ENCODE measurements at places on chromosomes 16 and 17. TPM values are rescaled to one million over a fixed set of nuclear protein-coding genes. Genes with fewer than 3 reads are reported as not detected.

DNA sequence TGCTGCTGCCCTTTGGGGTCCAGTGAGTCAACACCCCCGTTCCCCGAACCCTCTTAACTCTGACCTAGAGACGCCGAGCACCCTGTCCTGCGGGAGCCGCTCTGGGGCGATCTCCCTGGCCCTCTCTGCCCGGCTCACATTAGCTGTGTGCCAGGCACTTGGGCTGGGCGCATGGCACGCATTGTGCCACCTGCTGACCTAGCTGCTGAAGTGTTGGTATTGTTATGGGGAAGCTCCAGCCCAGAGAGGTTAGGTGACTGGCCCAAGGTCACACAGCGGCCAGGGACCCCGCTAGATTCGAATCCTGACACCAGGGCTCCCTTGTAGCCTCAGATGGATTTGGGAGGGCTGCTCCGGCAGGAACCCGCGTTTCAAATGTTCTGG, 1.1 kb downstream of the HSD17B1 start:
- peak; percentile 28 for ATAC-seq
- H3K27me3 ChIP-seq, result no peaks in the 10 kb centered on the region
- peak overlapping the region; percentile 89 for H3K4me3 ChIP-seq
- peak overlapping the region; percentile 92 for H3K27ac ChIP-seq
- peaks cover 5% of the 10 kb centered on the region for H3K4me1 ChIP-seq

DNA sequence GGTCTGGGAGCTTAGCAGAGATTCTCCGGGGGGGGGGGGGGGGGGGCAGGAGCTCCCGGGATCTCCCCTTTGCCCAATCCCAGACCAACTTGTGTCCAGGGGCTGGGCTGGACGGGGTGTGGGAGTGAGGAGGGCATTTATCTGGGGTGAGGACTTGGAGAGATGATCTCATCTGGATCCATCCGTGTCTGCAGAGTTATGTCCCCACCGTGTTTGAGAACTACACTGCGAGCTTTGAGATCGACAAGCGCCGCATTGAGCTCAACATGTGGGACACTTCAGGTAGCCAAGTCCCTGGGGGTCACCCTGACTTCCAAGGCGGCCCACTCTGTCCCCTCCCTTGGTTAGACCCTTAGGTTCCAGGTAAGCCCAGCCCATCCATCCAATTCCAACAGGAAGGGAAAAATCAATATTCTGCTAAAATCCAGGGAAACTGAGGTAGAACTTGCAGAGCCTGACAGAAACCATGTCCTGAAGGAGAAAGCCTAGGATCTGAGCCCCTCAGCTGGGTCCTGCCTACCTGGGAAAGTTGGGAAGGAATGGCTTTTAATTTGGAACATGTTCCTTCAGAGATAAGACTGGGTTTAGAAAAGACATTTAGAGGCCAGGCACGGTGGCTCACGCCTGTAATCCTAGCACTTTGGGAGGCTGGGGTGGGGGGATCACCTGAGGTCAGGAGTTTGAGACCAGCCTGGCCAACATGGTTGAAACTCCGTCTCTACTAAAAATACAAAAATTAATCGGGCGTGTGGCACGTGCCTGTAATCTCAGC, 921 bp downstream of the RND2 start:
- no peaks in the 10 kb centered on the region for H3K27me3 ChIP-seq
- no peak overlapping the region for H3K27ac ChIP-seq
- no peak for ATAC-seq
- H3K36me3 ChIP-seq, result no peaks in the 10 kb centered on the region
- peaks cover 6% of the 10 kb centered on the region for H3K4me1 ChIP-seq

DNA sequence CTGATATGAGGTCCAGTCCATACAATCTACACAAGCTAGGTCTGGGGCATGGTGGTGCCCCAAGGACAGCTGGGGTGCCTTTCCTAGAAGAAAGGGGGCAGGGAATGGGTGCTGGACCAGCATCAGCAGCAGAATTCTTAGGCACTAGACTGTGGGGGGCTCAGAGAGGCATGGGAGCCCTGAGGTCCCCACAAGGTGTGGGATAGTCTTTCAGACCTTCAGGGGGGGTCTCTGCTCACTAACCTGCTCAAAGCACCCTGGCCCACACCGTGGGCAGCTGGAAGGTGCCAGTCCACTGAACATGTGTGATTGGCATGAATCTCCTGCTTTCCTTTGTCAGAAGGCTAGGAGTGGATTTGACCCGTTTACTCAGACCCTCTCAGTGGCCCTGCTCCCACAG, 26.1 kb upstream of the C16orf78 start:
- H3K4me3 ChIP-seq, result no peak overlapping the region
- ATAC-seq, result no peak
- H3K4me1 ChIP-seq, result peaks cover 7% of the 10 kb centered on the region
- H3K36me3 ChIP-seq, result no peaks in the 10 kb centered on the region
- H3K27ac ChIP-seq, result no peak overlapping the region

SCNN1G gene
- not detected for total RNA-seq

GRCh38 chr17:43389046-43389947, 9.5 kb upstream of the ARL4D start:
- H3K4me1 ChIP-seq, result peaks cover 12% of the 10 kb centered on the region
- ATAC-seq, result peak; percentile 75
- peak overlapping the region; percentile 89 for H3K4me3 ChIP-seq
- H3K27me3 ChIP-seq, result no peaks in the 10 kb centered on the region
- peaks cover 6% of the 10 kb centered on the region for H3K36me3 ChIP-seq

GRCh38 chr17:12952012-12952411, 65.8 kb downstream of the ELAC2 start:
- no peaks in the 10 kb centered on the region for H3K36me3 ChIP-seq
- H3K4me3 ChIP-seq, result no peak overlapping the region
- peaks cover 12% of the 10 kb centered on the region for H3K27me3 ChIP-seq
- H3K27ac ChIP-seq, result no peak overlapping the region
- ATAC-seq, result no peak

GRCh38 chr17:1144162-1144561, 35.6 kb downstream of the ABR start:
- no peaks in the 10 kb centered on the region for H3K36me3 ChIP-seq
- no peak overlapping the region for H3K4me3 ChIP-seq
- no peak overlapping the region for H3K27ac ChIP-seq
- no peaks in the 10 kb centered on the region for H3K4me1 ChIP-seq

DNA sequence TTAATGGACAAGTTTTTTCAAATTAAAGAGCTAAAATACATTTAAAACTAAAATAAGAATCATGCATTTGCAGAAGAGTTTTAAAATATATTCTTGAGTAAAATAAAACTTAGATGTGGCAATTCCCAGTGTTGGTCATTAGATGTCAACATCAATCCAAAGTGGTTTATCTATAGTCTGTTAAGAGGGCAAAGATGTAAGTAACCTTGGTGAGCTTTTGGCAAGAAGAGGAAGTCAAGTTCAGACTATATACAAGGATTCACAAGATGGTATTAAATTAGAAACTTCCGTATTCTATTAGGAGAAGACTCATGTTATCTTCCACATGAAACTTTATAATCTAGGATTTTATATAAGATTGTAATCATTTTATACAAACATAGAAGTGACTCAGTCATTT, 73.1 kb downstream of the CEP95 start:
- peaks cover 64% of the 10 kb centered on the region for H3K36me3 ChIP-seq
- ATAC-seq, result no peak
- H3K27ac ChIP-seq, result peak overlapping the region; percentile 95
- peaks cover 24% of the 10 kb centered on the region for H3K4me1 ChIP-seq
- no peaks in the 10 kb centered on the region for H3K27me3 ChIP-seq

DNA sequence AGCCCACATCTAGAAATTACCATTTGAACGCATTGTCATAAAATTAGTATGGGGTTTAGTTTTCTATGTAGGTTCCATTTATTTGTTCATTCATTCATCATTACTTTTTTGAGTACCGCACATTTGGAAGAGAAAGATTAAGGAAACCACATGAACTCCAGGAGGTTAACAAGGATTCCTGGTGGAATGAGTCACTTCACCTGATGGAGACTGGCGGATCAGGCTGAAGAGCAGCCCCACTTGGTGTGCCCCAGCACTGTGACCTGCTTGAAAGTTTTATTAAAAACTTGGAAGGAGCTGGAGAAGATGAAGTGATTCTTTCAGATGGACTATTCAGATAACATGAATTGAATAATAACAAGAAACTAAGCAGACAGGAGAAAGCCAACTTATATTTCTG, 293.6 kb upstream of the CDH11 start:
- no peak for ATAC-seq
- no peak overlapping the region for H3K4me3 ChIP-seq
- H3K27ac ChIP-seq, result no peak overlapping the region
- H3K27me3 ChIP-seq, result no peaks in the 10 kb centered on the region

DNA sequence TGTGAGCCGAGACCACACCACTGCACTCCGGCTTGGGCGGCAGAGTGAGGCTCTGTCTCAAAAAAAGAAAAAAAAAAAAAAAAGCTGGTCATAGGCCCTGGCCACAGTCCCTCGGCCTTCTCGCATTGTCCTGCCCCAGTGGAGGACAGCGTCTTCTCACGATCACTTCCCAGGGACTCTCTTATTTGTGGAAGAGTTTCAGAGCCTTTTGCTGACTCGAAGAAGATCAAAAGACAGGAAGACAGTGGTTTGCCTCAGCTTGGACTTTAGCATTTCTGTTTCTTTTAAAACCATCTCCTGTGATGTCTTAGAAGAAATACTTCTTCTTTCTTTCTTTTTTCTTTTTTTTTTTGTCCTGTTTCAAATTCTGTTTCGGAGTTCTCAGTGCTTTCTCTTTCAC, 210.0 kb downstream of the FTO start:
- H3K4me3 ChIP-seq, result no peak overlapping the region
- H3K27me3 ChIP-seq, result no peaks in the 10 kb centered on the region
- no peak for ATAC-seq
- H3K27ac ChIP-seq, result peak overlapping the region; percentile 60
- no peaks in the 10 kb centered on the region for H3K36me3 ChIP-seq

GRIN2C gene
- 0.65 TPM for total RNA-seq

LITAFD gene
- total RNA-seq, result not detected

SPATA22 gene
- not detected for total RNA-seq

DNA sequence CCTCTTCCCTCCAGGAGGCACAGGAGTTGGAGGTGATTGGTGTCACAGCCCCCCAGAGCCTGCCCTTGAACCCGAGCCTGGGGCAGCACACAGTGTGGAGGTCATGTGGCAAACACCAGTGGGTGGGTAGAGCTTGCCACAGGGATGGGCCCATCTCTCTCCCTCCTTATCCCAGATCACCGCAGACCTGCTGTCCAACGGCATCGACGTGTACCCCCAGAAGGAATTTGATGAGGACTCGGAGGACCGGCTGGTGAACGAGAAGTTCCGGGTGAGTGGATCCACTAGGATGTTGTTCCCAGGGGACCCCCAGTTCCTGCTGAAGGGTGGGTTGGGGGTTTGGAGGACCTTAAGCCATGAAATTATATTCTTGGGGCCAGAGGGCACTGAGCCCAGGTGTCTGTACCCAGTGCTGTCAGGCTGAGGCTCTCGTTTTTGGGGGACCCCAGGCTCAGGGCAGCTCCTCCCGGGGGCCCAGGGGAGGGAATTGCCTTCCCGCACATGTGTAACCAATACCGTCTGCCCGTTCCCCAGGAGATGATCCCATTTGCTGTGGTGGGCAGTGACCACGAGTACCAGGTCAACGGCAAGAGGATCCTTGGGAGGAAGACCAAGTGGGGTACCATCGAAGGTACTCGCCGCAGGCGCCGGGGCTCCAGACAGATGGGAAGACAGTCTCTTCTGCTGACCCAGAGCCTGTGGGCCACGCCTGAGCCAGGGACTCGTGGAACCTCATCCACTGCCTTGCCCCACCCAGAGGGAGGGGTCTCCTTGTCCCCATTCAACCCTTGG, 351.9 kb downstream of the SEC14L1 start:
- no peak overlapping the region for H3K4me3 ChIP-seq
- peak overlapping the region; percentile 83 for H3K27ac ChIP-seq
- no peaks in the 10 kb centered on the region for H3K27me3 ChIP-seq
- peaks cover 93% of the 10 kb centered on the region for H3K36me3 ChIP-seq
- no peaks in the 10 kb centered on the region for H3K4me1 ChIP-seq

GRAP gene
- 13.1 TPM for total RNA-seq

GRCh38 chr17:17911001-17911613, 61.1 kb downstream of the TOM1L2 start:
- no peak overlapping the region for H3K4me3 ChIP-seq
- peaks cover 7% of the 10 kb centered on the region for H3K36me3 ChIP-seq
- no peaks in the 10 kb centered on the region for H3K27me3 ChIP-seq

G6PC1 gene
- not detected for total RNA-seq

DNA sequence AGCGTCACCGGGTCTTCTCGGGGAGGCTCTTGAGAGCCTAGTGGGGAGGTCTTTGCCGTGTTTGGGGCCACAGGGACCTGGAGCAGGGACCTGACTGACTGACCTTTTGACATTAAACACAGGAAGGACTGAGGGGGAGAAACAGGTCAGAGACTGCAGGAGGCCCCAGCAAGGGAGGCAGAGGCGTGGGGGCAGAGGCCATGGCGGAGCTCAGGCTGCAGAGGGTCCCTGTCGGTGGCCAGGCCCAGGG, 41.6 kb upstream of the GSE1 start:
- no peaks in the 10 kb centered on the region for H3K27me3 ChIP-seq
- no peak for ATAC-seq
- H3K36me3 ChIP-seq, result no peaks in the 10 kb centered on the region
- peak overlapping the region; percentile 56 for H3K4me3 ChIP-seq
- H3K27ac ChIP-seq, result peak overlapping the region; percentile 66

DNA sequence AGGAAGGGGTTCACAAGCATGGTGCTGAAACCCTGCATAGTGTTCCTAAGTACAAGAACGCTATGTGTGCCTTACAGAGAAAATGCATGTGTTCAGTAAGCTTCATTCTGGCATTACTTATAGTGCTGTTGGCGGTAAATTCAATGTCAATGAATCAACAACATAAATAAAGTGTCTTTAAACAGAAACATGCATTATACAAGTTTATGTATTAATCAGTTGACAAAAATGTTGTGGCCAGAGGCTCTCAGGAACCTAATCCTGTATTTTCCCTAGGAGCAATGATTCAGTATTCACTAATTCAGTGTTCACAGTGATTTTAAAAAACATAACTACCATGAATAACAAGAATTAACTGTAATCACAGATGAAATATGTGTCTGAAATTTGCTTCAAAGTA, 47.1 kb upstream of the MYOCD start:
- ATAC-seq, result no peak
- H3K27me3 ChIP-seq, result peaks cover 5% of the 10 kb centered on the region
- no peaks in the 10 kb centered on the region for H3K36me3 ChIP-seq
- H3K27ac ChIP-seq, result no peak overlapping the region
- H3K4me3 ChIP-seq, result no peak overlapping the region

GRCh38 chr17:82614095-82614631, 34.1 kb downstream of the WDR45B start:
- H3K4me3 ChIP-seq, result no peak overlapping the region
- no peaks in the 10 kb centered on the region for H3K27me3 ChIP-seq
- H3K27ac ChIP-seq, result no peak overlapping the region
- no peak for ATAC-seq
- H3K4me1 ChIP-seq, result no peaks in the 10 kb centered on the region
- H3K36me3 ChIP-seq, result peaks cover 95% of the 10 kb centered on the region

RGS11 gene
- not detected for total RNA-seq

- H3K4me1 ChIP-seq, result no peaks in the 10 kb centered on the region
- no peak for ATAC-seq
- peaks cover 24% of the 10 kb centered on the region for H3K36me3 ChIP-seq
- no peaks in the 10 kb centered on the region for H3K27me3 ChIP-seq
- H3K4me3 ChIP-seq, result no peak overlapping the region
Observed at GRCh38 chr16:1506494-1507213, 13.5 kb downstream of the TELO2 start.

KRTAP4-5 gene
- total RNA-seq, result not detected
